Astrocyte (in vitro differentiated cells and primary cell): ENCODE measurements at places on chromosomes 3 and 15. TPM values are rescaled to one million over a fixed set of nuclear protein-coding genes. Genes with fewer than 3 reads are reported as not detected.

The SPESP1 gene
- total RNA-seq: not detected in 2 replicates

The TRMT10C gene
- total RNA-seq: 23.0 and 26.8 TPM in 2 replicates

DNA sequence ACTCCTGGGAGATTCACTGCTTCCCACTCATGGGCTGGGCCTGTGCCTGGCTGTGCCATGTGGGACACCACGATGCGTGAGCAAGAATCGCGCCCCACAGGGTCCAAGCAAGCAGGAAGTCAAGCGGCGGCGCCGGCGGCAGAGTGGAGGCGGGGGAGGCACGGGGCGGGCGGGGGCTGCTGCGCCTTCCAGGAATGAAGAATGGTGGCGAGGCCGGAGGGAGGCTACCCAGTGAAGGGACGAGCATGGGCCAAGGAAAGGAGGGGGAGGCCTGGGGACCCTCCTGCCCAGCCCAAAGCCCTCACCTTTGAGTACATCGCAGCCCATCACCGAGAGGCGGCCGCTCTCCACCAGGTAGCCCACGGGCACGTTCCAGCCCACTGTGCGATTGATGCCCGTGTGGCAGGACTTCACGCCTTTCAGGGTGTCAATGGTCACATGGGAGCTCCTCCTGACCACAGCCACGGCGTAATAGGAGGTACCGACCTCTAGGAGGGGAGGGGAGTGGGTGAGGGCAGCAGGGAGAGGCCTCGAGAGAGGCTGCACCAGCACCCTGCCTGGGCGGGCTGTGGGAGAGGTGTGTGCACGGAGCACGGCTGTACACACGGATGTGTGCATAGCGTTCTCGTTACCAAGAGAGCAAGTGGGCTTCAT, 5.5 kb downstream of the MELTF start:
- H3K4me1 ChIP-seq: peaks cover 5% of the 10 kb centered on the region
- no peak overlapping the region for H3K4me3 ChIP-seq
- no peak for DNase-seq

DNA sequence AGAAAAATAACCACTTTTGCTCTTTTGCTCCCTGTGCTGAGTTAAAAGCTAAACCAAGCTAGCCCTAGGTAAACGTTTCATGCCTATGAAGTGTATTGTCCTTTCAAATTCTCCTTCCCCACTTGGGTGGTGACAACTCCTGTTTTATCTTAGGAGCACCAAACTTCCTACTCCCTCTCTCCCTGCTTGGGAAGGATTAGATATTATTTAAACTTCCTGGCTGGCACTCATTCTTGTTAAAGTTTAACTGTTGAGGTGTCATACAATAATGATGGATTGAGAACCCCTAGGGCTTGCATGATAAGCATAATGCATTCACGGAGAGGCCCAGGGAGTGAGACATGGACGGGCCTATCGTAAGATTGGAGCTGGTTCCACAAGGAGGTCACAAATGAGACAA, 29.5 kb downstream of the B4GALT4 start:
- H3K36me3 ChIP-seq: peaks cover 6% of the 10 kb centered on the region
- DNase-seq: no peak
- no peak overlapping the region for H3K27ac ChIP-seq
- H3K4me3 ChIP-seq: no peak overlapping the region

DNA sequence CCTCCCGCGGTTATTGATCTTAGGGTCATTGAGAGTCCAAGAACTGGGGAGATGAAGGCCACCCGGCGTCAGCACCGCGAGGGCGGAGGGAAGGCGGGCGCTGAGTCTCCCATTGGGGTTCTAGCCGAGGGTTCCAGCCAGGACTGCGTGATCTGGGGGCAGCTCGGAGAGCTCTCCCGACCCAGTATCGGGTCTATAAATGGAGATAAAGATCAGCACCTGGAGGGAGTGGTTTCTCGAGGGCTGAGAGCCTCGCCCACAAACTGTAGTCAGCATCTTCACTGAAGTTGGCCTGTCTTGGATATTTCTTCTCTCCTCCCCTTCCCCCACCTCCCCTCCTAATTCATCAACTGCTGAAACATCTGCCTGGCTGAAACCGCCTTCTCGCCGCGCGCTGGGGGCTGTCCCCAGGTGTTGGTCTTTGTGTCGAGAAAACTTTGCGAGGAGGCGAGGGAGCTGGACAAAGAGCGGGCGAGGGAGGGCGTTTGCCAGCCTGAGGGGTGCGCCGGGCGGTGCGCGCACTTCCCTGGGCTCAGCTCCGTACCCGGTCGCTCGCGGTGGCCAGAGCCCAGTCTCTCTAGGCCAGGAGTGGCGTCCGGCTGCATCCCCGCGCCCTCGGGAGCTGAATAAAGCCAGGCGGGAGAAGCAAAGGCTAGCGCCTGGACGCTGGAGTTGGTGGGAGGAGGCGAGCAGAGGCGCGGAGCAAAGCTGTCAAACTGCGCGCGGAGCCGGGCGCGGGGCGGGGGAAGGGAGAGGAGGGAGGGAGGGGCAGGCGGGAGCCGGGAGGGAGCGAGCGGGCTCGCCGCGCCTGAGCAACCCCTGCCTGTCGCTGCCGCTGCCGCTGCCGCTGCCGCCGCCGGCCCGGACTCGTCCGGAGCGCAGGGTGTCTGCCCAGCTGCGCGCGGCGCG, at the start of gene ST8SIA2:
Gene ST8SIA2 (plus strand): TSS at position 811 of the 909 bp plus-strand sequence. CDS start 184 bp downstream, outside the sequence.
- H3K36me3 ChIP-seq: no peaks in the 10 kb centered on the region
- peaks cover 28% of the 10 kb centered on the region for H3K27me3 ChIP-seq
- no peak within 1 kb of the TSS for H3K27ac ChIP-seq

GRCh38 chr3:73626106-73626505, 1.4 kb upstream of the PDZRN3 start:
- DNase-seq: no peak
- H3K27ac ChIP-seq: no peak overlapping the region
- no peaks in the 10 kb centered on the region for H3K27me3 ChIP-seq

- peaks cover 7% of the 10 kb centered on the region for H3K27me3 ChIP-seq
- H3K4me1 ChIP-seq: peaks cover 14% of the 10 kb centered on the region
- no peak overlapping the region for H3K4me3 ChIP-seq
- H3K36me3 ChIP-seq: no peaks in the 10 kb centered on the region
- DNase-seq: no peak
Measured at GRCh38 chr15:29126821-29127461, 142.7 kb downstream of the NSMCE3 start.

DNA sequence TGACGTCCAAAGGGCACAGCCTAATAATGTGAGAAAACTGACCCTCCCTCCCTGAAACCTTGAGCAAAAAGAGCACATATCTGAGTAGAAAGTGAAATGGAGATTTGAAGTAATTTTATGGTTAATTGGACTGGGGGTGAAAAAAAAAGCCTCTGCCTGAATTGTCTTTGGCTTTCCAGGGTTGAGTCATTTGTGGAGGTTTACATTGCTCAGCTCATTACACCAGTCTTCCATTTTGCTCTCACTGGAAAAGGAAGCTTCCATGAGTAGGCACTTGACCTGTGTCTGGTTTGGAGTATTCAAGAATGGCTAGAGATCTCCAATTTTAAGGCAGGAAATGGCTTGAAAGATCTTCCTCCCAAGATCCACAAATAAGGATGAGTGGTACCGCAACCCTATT, 273.9 kb downstream of the PDCD6IP start:
- DNase-seq: no peak
- no peaks in the 10 kb centered on the region for H3K4me1 ChIP-seq
- H3K27me3 ChIP-seq: no peaks in the 10 kb centered on the region
- H3K36me3 ChIP-seq: no peaks in the 10 kb centered on the region
- H3K4me3 ChIP-seq: no peak overlapping the region
- H3K27ac ChIP-seq: no peak overlapping the region

DNA sequence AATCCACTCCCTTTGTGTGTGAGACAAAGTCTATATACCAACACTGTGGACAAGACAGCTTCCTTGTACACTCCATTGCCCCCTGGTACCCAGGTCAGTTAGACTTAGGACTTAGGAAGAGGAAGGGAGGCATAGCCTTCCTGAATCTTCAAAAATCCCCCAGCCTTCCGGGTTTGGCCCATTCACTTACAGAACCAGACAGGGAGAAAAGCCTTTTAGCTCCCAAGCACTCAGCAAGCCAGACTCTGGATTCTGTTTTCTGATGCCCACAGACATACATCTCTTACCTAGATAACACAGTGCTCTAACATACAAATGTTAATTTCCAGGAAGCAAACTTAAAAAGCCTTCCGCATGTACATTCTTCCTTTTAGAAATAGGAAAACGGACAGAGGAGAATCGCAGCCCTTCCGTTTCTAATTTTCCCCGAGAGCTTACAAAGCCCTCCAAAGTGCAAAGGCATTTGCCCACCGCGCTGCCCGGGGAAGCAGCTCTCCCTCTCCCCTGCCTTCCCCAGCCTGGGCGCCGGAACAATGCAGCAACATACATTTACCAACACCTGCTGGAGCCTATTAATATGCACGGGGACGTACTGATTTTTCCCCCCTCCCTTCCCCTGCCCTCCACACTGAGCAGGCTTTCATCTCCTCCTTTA, 442.0 kb downstream of the MAGI1 start:
- peak overlapping the region; percentile 45 for H3K4me3 ChIP-seq
- no peaks in the 10 kb centered on the region for H3K27me3 ChIP-seq
- H3K36me3 ChIP-seq: no peaks in the 10 kb centered on the region
- peak overlapping the region; percentile 25 for H3K27ac ChIP-seq
- peaks cover 8% of the 10 kb centered on the region for H3K4me1 ChIP-seq

GRCh38 chr3:186955898-186956696, 25.8 kb downstream of the ST6GAL1 start:
- no peaks in the 10 kb centered on the region for H3K36me3 ChIP-seq
- no peak overlapping the region for H3K27ac ChIP-seq
- no peaks in the 10 kb centered on the region for H3K27me3 ChIP-seq
- DNase-seq: no peak
